ENCODE measurements at places on chromosomes 6 and 20. TPM values are rescaled to one million over a fixed set of nuclear protein-coding genes. Genes with fewer than 3 reads are reported as not detected.

PSORS1C1 gene
- total RNA-seq, result 4.5 TPM

DNA sequence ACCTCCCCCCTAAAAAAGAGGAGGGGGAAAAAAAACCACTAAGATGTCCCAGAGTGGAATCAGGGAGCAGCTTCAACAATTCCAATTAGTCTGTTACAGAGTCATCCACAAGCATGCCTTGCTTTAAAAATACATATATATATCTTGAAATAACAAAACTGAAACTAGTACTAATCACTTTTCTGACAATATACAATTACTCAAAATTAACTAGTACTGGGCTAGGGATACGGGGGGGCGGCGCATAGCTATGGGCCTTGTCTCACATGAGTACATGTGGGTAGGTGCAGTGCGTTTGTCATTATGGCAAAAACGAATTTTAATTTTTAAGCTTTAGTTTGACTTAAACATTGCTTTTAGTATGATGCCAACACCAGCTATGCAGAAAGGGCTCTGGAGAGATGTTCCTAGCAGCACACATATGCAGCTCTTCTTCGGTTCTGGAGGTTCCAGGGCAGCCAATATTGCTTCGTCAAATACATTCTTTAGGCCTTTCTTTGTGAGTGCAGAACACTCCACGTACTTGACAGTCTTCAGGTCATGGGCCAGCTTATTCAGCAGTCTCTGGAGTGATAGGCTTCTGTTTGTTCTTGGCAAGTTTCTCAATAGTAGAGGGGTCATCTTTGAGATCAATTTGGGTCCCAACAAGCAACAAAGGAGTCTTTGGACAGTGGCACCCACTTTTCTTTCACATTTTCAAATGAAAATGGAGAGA lies 38.8 kb downstream of the ITCH start:
- no peak for DNase-seq

- DNase-seq, result no peak
Observed at GRCh38 chr20:57505979-57506378, 19.0 kb downstream of the CTCFL start.

GRCh38 chr6:148021699-148022098 lies 320.9 kb upstream of the SASH1 start:
- no peak for DNase-seq

DNA sequence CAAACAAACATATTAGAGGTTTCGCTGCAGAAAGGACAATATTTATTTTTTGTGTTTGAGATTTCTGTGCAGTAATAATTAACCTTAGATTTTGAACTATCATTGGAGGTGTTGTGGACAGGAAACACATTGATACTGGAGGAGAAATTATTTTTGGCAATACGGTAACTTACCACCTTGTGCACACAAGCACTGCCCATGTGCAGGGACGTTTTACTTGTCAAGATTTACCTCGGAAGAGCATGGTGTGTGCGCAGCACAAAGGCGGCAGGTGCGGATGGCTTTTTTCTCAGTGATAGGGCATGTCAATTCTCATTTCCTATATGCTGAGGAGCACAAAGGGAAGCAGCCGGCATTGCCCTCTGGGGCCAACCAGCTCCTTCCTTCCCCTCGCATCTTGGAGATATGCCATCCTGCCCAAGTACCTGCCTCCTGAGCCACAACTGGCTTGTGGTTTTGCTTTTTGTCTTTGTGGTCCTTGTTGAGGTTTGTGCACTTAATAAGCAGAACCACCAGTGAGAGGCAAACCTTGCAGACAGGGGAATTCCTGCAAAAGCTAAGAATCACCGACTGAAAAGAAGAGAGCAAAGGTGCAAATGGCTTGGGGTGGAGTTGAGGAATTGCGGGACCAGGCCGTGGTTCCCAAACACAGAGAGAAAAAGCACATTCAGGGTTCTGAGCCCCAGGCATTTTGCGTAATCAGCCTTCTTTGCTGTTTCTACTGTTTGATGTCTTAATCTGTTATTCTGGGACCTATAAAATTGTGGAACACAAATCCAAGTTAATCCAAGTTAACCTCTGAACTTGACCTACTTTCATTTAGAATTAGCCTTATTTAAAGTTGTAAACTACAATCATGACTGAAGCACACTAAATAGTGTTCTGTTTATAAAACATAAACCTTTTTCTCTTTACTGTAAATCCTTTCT lies 21.9 kb downstream of the SAMD5 start:
- no peak for DNase-seq

Data from right cardiac atrium (tissue), 5 donors.